NB4 (cell line): ENCODE measurements at places on chromosomes 7 and 10.

GRCh38 chr10:97762816-97763215 lies 9.0 kb downstream of the SFRP5 start:
- DNase-seq, result no peak

GRCh38 chr7:47988496-47989386 lies 9.3 kb upstream of the HUS1 start:
- peak; percentile 37 for DNase-seq

- no peak for DNase-seq
Observed at GRCh38 chr7:117118579-117119180, 165.4 kb downstream of the ST7 start.

GRCh38 chr7:35697414-35698175 lies 2.7 kb upstream of the HERPUD2 start:
- DNase-seq, result no peak

GRCh38 chr10:131264110-131264788 lies 47.3 kb downstream of the TCERG1L start:
- DNase-seq, result no peak

- DNase-seq, result no peak
Observed at GRCh38 chr10:79260811-79261740, 86.2 kb upstream of the PPIF start.

GRCh38 chr7:78265071-78265470 lies 466.5 kb downstream of the PHTF2 start:
- no peak for DNase-seq

GRCh38 chr7:151761231-151761630 lies 115.7 kb downstream of the PRKAG2 start:
- DNase-seq, result peak; percentile 28

DNA sequence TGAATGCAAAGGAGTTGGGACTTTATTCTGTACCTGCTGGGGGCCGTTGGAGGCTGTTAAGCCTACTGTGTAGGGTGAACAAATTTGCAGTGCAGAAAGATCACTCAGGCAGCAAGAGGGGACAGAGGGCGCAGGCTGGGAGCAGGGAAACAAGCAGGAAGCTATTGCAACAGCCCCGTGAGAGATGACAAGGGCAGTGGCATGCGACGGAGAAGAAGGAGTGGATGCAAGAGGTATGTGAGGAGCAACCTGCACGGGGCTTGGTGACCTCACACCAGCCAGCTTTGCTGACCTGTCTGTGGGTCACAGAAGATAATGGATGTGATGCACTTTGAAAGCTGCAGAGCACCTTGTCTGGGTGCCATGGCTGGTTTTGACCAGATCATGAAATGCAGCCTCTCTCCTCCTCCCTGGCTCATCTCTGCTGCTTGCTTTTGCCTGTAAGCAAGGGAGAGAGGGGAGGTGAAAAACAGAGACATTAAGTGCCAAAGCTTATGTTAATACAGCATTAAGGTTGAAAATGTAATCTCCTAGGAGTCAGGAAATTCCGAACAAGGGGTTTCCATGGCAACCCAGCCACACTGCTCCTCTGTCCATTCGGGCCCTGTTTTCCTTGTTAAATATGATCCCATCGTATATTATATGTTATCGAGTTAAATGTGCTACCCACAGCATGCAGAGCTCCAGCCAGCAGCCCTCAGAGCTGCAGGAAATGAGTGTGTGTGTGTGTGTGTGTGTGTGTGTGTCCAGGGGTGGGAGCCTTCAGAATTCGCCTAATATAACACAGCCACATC lies 314.3 kb upstream of the ZMIZ1 start:
- peak; percentile 77 for DNase-seq

DNA sequence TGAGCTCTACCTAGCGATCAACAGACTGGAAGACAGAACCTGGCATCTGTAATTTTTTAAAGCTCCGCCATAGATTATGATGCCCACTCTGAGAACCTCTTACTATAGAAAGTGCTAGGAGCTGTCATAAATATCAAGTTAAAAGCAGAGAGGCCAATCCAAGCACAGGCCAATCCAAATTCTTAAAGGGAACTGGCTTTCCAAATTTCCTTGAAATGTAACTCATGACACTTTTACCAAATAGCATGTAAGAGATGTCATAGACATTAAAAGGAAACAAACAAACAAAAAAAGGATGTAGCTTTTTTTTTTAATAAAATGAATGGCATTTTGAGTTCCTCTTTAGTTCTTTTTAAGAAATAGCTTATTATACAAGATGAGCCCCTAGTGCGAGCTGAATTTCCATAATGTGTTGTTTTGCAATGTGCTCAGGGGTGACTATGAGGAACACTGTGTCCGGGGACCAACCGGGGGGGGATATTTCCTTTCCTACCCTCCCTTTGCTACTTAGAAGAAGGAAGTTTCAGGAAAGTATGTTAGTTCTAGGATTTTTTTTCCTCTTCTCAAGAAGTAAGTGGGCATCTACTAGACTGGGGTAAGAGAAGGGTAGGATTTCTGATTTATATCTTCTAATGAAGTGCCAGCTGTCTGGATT lies 23.7 kb upstream of the MRC1 start:
- no peak for DNase-seq

GRCh38 chr7:129465080-129465479 lies 30.8 kb downstream of the STRIP2 start:
- no peak for DNase-seq

GRCh38 chr10:69885379-69886013 lies 83.8 kb downstream of the COL13A1 start:
- no peak for DNase-seq

DNA sequence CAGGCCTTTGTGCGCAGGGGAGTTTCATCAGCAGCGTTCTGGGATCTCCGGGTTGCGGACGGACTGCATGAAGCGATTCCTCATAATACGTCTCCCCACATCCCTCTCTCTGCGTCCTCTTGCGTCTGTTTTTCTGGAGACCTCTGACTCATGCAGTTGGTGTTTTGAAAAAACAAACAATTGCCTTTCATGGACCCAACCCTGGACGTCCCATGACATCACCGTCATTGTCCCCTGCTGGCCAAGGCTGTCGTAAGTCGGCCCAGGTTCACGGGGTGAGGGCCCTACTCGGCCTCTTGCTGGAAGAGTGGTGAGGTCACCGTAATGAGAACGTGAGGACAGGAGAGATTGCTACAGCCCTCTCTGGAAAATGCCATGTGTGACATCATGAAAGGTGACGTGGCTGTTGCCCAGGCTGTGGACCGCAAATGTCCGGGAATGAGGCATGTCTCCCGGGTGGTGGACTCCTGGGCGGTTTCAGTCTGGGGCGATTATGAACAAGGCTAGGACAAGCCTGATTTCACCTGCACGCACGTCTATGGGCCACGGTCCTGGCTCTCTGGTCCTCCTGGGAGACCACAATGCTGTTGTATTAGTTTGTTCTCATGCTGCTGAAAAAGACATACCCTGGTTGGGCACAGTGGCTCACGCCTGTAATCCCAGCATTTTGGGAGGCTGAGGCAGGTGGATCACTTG lies 9.8 kb upstream of the MAFK start:
- DNase-seq, result no peak

DNA sequence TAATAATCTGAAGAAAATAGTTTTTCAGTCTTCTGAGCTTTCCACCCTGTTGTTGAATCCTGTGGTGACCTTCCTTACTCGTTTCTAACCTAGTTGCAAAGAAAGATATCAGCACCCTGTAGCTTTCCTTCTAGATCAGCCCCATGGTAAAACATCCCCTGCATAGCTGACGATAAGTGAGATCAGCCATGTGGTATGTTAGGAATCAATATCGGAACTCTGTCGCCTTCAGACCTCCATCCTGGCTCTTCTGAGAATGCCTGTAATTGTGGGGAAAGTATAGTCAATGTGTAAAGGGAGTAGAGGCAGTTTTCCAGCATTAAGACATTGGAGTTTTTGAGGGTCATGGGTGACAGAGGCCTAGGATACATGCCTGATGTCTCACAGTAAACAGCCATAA lies 151.8 kb downstream of the LRRC4 start:
- DNase-seq, result no peak

DNA sequence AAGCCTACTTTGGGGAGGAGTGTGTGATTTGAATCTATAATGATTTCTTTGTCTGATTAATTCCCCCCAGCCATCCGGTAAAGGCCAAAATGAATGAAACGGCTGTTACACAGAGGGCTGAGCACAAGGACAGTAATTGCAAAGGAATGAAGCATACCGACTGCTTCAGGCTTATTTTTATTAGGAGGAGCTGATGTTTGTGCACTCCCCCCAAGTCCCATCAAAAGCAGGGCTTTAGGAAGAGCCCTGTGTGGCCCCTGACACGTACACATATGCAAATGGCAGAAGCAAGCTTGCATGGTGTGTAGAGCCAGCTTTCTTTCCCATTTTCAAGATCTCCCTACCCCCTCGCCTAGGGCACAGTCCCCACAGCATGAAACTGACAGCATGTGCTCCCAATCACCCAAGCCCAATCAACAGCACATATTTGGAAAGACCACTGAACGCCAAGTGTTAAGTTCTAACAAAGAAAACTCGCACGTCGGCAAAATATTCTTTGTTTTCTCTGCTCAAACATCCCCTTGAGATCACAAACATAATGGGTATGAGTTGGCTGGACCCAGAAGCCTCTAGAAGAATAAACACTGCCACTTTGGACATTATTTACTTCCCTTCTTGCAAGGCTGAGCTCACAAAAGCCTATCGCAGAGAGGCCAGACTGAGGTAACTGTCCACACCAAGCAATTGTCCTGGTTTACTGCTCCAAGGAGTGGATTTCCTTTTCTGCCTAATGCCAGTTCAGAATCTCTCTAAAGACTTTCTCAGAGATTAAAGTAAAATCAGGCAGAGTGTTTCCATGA lies 143.0 kb downstream of the CUBN start:
- DNase-seq, result no peak

DNA sequence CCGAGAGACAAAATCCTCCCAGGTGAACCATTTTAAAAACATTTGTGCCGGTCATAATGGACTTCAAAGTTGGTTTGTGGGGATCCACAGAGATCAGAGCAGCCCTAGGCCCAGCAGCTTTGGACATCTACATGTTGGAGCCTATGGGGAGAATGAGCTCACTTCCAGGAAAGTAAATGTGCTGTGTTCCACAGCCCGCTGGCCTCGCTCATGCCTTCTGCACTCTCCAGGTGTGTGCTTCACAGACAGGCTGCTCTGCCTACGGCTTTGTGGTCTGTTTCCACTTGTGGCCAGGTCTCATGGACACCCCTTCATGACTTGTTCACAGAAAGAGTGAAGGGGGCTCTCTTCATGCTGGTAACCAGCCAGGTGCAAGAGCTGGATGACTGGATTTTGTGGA lies 141.6 kb downstream of the ADARB2 start:
- no peak for DNase-seq

GRCh38 chr7:82715344-82715743 lies 271.8 kb upstream of the CACNA2D1 start:
- DNase-seq, result no peak

- DNase-seq, result peak; percentile 36
Observed at GRCh38 chr10:110783509-110784107, 88.1 kb upstream of the PDCD4 start.

DNA sequence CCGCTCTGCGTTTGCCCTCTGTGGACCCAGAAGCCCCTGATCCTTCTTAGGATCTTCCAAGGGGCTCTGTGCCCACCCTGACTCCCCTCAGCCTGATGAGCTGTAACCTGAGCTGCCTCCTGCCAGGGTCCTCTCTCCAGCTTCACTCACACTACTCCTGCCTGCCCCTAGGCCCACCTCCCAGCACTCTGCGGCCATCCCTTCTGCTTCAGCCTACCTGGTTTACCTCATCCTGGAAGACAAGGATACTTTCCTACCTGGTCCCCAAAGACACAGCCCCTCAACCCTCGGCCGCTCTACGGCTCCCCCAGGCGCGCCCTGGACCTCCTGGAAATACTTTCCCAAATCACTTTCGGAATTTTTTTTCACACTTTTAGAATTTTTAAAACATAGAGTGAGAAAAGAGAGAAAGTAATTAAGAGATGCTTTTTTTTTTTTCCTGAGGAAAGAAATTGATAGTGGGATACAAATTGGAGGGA lies 6.4 kb upstream of the ZNF862 start:
- no peak for DNase-seq

DNA sequence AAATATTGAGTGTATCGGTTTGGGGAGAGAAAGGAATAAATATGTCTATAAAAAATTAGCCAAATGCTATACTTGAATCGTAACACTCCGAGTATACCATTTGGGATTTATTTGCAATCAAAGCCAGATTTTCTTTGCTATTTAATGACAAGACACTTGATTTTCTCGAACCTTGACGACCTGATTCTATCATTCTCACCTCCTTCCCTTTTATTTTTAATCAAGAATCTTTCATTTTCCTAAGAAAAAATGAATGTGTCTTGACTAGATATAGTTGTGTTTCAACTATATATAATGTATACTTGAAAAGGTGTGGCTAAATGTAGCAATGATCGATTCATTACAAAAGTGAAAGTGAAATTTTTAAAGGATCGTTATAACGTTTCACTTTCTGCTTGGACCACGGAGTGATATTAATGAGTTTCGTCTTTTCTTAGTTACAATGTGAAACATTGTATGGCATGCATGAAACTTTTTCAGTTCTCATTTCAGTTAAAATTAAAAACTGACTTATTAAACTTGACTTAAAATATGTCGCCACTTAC lies 562 bp downstream of the NUB1 start:
- DNase-seq, result peak; percentile 23

DNA sequence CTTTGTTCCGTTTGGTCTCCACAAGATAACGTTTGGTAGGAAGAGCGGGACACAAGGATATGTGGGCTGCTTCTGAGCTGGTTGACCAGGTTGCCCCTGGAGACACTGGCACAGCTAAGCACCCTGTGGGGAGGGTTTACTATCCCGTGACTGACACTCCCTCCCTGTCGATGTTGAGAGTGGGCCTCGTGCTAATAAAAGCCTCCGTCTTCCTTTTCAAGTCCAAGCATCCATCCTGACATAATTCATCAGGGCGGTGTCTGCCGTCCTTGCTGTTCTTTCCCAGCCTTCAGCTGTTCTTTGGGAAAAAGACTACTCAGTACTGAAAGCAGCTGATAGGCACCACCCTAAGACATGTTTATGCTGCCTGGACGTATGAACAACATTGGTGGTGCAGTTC lies 49.6 kb downstream of the SHH start:
- no peak for DNase-seq

GRCh38 chr10:114061789-114062188 lies 18.1 kb downstream of the ADRB1 start:
- peak; percentile 40 for DNase-seq

GRCh38 chr10:103541616-103542015 lies 48.1 kb downstream of the NEURL1 start:
- DNase-seq, result no peak

DNA sequence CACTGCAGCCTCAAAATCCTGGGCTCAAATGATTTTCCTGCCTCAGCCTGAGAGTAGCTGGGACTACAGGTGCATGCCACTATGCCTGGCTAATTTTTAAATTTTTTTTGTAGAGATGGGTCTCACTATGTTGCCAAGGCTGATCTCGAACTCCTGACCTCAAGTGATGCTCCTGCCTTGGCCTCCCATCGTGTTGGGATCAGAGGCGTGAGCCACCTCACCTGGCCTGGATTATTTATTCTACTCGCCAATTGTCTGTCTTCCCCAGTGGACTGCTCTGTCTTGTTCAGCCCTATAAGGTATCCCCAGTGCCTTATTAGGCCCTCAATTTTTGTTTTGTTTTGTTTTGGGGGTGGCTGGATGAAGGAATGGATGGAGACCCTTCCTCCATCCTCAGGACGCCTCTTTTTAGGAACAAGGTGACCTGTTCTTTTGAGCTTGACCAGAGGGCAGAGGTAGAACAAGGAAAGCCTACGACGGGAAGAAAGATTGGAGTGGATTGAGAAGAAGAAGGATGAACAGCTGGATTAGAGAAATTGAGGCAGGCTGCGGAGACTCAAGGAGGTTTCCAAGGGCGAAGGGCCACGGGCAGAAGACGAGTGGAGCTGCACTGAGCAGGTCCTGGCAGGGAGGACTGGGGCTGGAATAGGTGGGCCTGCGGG lies 541 bp upstream of the DENND10 start:
- no peak for DNase-seq
